Osteocyte (in vitro differentiated cells): ENCODE measurements at places on chromosomes 13 and 19. TPM values are rescaled to one million over a fixed set of nuclear protein-coding genes. Genes with fewer than 3 reads are reported as not detected.

- no peak for DNase-seq
Observed at GRCh38 chr13:23059173-23059572, 121.6 kb upstream of the SGCG start.

DNA sequence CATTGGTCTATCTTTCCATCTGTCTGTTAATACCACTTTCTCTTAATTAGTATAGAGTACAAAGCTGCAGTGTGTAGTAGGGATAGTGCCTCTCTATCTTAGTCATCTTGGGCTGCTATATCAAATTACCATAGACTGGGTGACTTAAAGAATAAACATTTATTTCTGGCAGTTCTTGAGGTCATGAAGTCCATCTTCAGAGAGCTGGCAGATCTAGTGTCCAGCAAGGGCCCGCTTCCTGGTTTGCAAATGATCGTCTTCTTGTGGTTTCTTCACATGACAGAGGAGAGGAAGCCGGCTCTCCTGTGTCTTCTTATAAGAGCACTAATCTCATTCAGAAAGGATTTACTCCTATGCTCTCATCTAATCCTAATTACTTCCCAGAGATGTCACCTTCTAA lies 6.1 kb downstream of the ZNF700 start:
- DNase-seq, result no peak

DNA sequence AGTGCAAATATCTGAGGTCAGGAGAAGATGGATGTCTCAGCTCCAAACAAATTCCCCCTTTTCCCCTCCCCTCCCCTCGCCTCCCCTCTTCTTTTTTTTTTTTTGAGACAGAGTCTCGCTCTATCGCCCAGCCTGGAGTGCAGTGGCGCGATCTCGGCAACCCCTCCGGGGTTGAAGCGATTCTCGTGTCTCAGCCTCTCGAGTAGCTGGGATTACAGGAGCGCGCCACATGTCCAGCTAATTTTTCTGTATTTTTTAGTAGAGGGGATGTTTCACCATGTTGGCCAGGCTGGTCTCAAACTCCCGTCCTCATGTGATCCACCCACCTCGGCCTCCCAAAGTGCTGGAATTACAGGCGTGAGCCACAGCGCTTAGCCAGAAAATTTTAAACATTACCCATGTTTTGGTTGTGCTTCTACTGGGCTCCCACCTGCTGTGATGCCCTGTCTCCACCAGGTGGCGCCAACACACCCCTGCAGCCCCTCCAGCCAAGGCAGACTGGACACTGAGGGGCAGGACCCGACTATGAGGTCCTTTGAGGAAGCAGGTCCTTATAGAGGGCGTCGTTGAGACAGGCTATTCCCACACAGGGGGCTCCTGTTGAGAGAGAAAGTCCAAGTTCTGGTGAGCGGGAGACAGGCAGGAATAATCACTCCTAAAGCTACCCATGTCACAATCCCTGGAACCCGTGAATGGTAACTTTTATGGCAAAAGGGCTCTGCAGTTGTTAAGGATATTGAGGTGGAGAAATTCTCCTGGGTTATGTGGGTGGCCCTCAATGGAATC lies 6.3 kb downstream of the ERICH4 start:
- peak; percentile 92 for DNase-seq

DNA sequence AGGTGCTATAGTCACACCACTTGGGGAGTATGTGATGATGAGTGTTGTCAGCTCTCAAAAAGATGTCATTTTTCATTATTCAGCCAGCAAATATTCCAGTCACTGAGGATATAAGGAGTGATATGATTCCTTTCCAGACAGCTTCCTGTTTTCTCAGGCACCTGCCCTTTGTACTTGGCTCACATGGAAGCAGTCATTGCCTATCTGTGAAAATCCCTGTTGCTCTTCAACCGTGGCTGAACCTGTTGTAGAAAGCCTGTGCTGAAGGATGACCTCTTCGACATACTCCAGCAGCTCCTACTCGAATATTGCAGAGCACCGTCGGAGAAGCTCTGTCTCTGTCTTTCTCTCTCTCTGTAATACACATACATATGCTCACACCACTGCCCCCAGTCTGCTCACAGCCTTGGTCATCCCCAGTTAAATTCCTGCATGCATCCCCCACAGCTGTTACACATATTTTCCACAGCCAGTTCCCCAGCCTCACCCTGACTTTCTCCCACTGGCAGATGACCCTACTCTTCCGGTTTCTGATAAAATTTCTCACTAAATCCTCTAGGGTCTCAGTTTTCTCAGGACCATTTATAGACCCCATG lies 204.2 kb upstream of the ARGLU1 start:
- no peak for DNase-seq

DNA sequence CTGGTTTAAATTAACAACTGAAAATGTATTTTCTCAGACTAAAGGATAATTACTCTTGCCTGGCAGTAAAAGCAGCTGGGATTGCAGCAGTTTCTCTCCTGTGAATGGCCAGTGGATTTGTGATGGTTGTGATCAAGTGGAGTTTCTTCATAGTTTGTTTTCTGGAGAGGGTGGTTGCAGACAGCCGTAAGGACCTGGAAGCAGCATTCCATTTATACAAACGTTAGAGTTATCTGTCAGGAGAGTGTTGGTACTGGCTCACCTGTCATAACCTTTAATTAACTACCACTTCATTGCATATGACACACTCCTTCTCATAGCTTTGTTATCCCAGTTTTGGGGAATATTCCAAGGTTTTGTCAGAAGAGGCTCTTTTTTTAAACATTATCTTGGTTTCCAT lies 258.4 kb upstream of the SLC10A2 start:
- no peak for DNase-seq

DNA sequence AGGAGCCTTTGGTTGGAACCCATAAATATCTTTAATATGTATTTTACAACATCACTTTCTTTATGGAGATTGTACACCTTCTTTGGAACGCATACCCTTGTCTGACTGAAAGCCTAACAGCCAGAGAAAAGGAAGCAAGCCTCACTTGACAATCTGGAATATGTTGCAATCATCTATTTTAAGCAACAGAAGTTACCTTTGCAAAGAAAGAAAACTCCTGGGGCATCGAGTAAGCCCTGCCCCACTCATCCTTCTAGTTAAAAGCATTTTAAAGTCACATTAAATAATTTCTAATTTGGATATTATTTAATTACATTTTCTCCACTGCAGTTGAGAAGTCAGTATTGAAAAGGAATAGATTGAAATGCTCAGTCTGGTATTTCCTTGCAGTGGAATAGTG lies 542.7 kb downstream of the MYO16 start:
- no peak for DNase-seq

GRCh38 chr13:46687810-46688209 lies 109.2 kb downstream of the ESD start:
- DNase-seq, result no peak

DNA sequence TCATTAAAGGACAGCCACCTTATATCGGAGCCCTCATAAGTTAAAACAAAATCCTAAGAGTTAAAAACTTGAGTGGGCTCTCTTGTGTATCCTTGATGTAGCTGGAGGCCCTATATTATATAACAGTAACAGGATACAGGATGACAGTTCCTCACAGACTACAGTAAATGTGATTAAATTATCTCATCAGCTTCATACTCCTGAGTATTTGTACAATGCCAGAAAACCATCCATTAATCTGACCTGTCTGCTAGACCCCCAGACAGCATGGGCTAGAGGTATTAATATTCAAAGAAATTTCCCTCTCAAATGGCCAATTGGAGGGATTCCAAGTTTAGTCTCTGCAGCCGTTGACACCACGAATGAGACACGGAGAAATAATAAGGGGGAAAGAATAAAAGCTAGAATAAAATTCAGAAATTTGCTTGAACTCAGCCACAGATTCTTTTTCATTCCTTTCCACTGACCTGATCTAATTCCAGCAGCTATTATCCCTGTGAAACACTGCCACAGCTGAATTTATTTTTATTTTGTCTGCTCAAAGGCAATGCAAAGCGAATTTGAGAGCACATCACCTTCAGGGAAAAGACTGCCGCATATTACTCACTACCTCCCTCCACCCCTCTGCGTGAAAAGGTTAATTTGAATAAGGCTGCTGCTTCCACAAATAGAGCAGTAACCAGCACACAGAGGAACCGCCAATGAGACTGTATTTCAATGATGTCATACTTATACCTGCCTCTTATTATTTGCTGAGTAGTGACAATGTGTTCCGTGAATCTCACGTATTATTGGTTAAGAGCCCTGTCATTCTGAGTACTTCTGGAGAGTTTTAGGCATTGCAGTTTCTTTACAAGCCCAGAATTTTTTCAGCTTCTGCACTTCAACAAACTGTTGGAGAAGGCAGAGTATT lies 155.9 kb upstream of the KLF12 start:
- DNase-seq, result no peak

DNA sequence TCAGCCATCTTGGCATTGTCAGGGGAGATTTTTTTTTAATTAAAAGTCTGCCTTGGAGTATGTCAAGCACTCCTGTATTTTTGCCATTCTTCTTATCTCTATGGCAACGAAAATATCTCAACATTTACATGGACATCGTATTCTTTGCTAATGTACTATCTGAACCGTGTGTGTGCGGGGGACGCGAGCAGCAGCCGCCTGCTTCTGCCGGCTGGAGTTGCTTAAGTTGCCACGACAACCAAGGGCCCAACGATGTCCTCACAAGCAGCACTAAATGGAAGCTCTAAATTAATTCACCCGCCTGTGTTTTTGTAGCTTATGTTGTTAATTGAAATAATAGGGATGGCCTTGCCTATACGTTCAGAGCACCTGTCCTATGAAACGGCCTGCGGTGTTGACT lies 309.5 kb downstream of the TEX29 start:
- peak; percentile 27 for DNase-seq

GRCh38 chr19:50434525-50434924 lies 1.8 kb downstream of the MYBPC2 start:
- DNase-seq, result no peak

DNA sequence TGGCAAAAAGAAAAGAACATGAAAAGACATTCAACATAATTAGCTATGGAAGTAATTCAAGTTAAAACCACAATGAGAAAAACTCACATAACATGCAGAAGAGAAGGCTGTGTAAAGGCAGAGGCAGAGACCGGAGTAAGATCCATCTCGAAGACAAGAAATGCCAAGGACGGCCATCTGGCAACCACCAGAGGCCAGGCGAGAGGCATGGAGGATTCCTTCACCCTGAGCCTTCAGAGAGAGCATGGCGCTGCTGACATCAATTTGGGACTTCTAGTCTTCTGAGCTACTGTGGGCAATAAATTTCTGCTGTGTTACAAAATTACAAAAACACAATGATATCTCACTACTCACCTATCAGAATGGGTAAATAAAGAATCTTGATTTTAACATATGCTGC lies 381.0 kb downstream of the TSHZ3 start:
- DNase-seq, result no peak

DNA sequence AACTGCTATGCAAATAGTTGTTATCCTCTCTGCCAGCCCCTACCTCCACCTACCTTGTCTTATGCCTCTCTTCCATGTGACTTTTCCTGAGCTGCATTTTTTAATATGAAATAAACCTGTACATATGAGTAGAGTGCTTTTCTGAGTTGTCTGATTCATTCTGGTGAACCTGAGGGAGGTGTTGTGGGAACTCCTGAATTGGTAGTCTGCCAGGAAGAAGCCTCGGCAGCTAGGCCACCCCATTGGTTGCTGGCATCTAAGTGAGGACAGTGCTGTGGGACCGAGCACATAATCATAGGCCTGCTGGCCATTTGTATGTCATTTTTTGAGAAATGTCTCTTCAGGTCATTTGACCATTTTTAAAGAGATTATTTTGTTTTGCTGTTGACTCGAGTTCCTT lies 1146.8 kb downstream of the UQCRFS1 start:
- no peak for DNase-seq

- no peak for DNase-seq
Observed at GRCh38 chr19:7386308-7386707, 37.6 kb downstream of the ARHGEF18 start.

- DNase-seq, result no peak
Observed at GRCh38 chr19:47020992-47021496, 1.4 kb downstream of the NPAS1 start.

DNA sequence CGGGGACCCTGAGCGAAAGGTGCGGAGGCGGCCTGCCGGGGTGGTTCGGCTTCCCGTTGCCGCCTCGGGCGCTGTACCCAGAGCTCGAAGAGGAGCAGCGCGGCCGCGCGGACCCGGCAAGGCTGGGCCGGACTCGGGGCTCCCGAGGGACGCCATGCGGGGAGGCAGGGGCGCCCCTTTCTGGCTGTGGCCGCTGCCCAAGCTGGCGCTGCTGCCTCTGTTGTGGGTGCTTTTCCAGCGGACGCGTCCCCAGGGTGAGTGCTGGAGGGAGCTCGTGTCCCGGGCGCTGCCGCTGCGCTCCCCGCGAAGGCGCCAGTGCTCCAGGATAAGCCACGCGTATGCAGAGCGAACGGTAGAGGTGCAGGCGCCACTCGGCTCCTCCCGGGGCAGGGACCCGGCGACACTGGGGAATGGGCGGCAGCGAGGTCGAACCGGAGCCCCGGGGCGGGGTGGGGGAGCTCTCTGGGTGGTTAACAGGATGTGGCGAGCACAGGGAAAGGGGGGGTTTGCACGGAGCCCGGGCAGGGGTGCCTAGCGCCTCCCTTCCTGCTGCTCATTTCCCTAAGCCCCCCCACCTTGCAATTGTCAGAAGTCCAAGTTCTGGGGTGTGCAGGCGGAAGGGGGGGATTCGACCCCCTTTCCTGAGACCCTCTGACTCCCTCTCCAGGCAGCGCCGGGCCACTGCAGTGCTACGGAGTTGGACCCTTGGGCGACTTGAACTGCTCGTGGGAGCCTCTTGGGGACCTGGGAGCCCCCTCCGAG lies at the start of gene IL27RA:
Gene IL27RA, plus strand, starts transcription at position 44 of the 762 bp plus-strand sequence. Its CDS starts 111 bp downstream, at position 155.
- DNase-seq, result no peak

GRCh38 chr13:73721571-73721970 lies 412.6 kb downstream of the KLF12 start:
- no peak for DNase-seq

- DNase-seq, result no peak
Observed at GRCh38 chr13:49791315-49791710, 1.2 kb downstream of the KPNA3 start.

DNA sequence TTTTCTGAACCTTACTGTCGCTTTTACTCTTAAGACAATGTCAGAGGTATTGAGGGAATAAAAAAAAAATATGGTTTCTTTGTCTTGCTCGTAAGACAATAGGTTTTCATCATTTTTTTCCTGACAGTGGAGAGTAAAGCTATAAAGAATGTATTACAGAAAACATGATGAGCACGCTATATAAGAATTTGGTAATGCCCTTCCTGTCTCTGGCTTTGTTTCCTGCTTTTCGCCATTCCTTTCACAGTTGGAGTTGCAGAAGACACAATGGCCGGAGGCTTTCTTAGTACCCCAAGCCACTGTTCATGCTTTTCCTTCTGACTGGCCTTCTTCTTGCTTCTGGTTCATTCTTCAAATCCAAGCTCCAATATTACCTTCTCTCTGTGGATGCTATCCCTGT lies 101.0 kb upstream of the DACH1 start:
- no peak for DNase-seq

GRCh38 chr19:511101-511851 lies 4.0 kb downstream of the TPGS1 start:
- no peak for DNase-seq

The IGFL1 gene
- total RNA-seq, result not detected in 2 replicates

The FARP1 gene
- total RNA-seq, result 347 and 357 TPM in 2 replicates

The ITGBL1 gene
- total RNA-seq, result 1,450 and 1,519 TPM in 2 replicates

The NANOS3 gene
- 1.1 and 3.5 TPM in 2 replicates for total RNA-seq

The ZIC2 gene
- total RNA-seq, result 177 and 196 TPM in 2 replicates

The ACP5 gene
- 1.3 and 1.6 TPM in 2 replicates for total RNA-seq

The C19orf73 gene
- total RNA-seq, result 1.8 and 3.4 TPM in 2 replicates

The OR7C1 gene
- total RNA-seq, result not detected in 2 replicates

The DIRAS1 gene
- total RNA-seq, result 5.8 and 6.9 TPM in 2 replicates

The CACNG6 gene
- total RNA-seq, result not detected in 2 replicates

The SHANK1 gene
- total RNA-seq, result 0.29 and 0.40 TPM in 2 replicates

The IFNL1 gene
- total RNA-seq, result not detected in 2 replicates

The ELAVL3 gene
- total RNA-seq, result not detected in 2 replicates
